ENCODE measurements at places on chromosomes 12 and 14. TPM values are rescaled to one million over a fixed set of nuclear protein-coding genes. Genes with fewer than 3 reads are reported as not detected.

The RPGRIP1 gene
- 0.26 TPM for polyA plus RNA-seq

- no peak for DNase-seq
These were observed 3.7 kb upstream of the SELPLG start for GRCh38 chr12:108637222-108637971.

GRCh38 chr12:7117670-7118069, 8.7 kb upstream of the C1RL start:
- DNase-seq: no peak

DNA sequence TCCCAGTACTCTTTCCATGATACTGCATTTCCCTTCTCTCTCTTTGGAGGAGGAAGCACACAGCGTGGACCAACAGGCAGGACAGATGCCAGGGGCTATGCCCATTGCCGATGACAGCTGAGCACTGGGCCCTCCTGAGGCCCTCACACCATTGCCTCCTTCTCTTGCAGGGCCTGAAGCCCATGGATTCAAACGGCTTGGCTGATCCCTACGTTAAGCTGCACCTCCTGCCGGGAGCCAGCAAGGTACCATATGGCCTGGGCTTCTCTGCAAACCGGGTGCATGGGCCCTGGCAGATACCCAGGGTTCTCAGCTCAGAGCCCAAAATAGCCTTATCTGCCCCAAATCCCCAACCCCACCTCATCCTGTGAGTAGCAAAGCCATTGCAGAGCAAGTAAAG, 25.2 kb upstream of the OAS1 start:
- no peak for DNase-seq

GRCh38 chr14:68929623-68930307, 49.3 kb downstream of the ACTN1 start:
- no peak for DNase-seq

DNA sequence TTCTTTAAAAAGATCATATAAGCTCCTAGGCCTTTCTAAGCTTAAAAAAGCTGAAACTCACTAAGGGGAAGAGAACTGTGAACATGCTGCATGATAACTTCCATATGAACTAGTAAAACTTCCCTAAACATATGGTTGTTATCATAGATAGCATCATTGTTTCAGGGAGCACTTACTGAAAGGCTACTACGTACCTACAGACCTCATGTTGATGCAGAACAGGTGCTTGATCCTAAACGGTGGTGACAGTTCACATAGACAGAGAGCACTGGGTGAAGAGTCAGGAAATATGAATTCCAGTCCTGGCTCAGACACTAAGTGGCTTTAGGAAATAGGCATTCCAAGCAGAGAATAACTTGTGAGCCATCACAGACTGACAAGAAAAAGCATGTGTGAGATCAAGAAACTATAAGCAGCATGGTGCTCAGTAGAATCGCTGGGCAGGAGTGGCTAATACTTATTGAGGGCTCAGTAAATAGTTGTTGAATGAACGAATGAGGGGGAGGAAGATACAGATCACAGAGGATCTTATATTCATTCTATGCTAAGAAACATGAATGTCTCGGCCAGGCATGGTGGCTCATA, 78.4 kb upstream of the NUDT4 start:
- DNase-seq: no peak

DNA sequence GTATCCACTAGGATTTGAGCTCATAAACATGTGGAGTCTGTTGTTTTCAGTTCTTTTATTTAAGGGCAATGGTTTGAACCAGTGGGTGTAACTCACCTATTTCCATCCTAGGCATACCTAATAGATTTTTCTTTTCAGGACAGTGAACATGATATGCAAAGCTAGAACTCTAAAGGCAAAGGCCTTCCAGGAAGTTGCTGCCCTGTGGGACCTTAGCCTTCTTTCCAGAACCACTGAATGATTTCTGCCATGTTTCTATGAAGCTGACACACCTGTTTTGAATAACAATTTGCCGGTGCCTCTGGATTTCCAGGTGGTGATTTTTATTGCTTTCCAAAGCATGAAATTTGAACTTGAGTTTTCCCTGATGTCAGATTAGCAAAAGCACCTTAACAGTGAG, 372.9 kb upstream of the FAR2 start:
- no peak for DNase-seq

DNA sequence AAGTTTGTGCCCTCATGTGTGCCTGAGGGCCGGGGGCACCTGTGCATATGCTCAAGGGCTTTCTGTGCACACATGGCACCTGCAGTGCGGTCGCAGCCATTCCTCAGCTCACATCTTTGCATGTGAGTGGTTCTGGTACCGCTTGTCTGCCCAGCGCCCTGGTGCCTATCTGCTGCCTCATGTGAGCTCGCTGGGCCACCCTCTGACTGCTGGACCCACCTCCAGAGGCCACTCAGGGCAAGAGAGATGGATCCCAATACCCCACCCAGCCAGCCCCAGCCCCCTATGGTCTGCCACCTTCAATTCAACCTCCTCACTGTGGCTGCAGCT, 5.4 kb upstream of the AMN start:
- no peak for DNase-seq

The LRRC10 gene
- not detected for polyA plus RNA-seq

DNA sequence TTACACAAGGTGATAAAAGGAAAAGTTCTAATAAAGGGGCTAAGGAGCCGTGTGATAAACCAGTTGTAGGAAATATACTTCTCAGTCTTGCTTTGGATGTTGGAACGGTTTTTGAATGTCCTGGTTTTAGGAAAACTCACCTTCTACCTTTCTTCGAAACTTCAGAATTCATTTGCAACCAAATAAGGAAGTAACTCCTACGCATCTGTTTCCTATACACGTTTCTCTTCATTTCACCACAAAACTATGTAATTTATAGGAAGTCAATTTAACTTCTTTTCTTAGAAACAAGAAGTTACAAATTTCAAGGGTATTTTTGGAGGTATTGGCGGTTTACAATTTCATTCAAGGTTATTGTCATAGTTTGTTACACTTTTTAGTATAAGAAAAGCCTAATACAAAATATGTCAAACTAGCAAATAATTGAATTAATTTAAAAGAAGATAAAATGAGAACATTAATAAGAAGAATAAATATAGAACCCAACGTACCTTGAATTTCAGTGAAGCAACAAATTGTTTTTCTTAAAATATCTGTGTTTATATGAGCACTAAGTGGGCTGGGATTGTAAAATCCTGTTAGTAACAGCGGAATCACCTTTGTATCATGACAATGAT, 33.2 kb upstream of the CD69 start:
- DNase-seq: no peak
